ENCODE measurements at places on chromosomes 12 and 14.

GRCh38 chr14:30854492-30854891 lies 19.9 kb upstream of the COCH start:
- no peak for DNase-seq

DNA sequence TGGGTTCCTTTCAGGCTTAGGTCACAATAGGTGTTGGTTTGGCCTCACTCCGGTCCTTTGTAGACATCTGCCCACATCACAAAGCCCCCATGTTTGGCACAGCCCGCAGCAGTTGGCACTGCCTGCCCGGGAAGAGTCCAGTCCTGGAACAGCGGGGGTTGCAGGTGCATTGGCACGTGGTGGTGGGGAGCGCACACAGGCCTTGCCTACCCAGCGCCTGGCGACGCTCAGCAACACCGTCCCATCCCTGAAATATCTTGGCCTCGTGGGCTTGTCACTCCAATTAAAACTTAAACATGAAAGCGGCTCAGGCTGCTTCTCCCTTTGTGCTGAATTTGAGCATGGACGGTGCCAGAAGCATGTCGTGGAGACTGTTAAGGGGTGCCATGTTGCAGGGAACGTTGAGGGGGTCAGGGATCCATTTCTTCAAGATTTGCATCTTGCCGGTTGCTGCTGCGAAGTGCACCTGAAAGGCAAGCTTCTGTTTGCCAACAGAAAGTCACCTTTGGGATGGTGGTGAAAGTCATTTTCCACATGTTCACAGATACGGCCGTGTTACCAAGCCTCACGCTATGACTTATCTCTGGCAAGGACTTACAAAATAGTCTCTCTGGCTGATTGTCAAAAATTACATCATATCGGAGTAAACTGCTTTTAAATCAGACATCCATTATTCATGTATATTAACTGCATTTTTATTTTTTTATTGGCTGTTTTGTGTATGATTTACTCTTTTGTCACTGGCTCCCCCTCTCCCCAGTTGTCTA lies 91.5 kb downstream of the FBXW8 start:
- DNase-seq = no peak

DNA sequence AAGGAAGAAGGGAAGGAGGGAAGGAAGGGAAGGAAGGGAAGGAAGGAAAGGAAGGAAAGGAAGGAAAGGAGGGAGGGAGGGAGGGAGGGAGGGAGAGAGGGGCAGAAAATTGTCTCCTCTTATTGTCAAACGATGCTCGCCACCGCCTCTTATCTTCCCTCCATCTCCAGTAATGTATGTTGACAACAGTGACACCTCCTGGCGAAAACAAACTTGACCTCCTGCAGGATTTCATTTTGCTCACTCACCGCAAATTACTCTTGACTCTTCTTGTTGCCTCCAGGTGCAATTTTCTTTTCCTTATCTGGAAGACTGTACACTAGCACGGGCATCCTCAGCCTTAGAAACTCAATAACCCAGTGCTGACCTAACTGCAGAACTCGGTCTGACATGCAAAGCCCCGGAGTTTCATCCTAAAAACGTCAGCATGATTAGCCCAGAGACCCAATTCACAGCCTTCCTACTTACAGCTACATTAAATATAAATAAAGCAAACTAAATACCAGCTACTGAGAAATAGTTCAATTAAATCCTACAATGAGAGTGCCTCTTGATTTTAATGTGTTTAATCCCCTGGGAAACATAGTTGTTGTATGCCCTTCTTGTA lies 512.4 kb upstream of the TMPO start:
- DNase-seq = no peak

- DNase-seq = no peak
These were observed 33.2 kb downstream of the DUSP6 start for GRCh38 chr12:89319122-89319521.

- no peak for DNase-seq
These were observed 70.9 kb downstream of the ASCL4 start for GRCh38 chr12:107845226-107845979.

DNA sequence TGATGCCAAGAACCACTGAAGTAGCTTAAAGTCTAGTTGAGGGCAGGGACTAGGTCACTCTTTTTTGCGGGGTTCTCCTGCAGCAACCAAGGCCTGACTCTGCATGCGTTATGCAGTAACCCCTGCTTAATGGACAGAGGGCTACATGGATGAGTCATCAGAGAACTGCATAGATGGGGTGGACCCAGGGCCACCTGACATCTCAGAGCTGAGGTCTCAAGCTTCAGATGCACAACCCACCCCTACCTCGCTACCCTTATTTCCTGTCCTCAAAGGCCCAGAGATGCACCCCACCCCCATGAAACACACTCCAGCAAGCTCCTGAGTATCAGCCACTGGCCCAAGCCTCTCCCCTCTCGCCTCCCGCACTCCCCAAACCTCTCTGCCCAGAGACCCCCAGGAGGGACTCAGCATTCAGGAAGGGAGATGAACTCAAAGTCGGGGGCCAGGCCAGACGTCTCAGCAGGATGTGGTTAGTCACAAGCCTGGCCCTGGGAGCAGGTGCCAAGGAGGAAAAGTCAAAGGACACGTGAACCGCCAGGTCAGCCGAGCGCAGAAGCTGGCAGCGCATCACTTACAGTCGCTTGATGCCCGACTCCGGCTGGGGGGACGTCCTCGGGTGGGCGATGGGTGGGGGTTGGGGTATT lies 25.8 kb downstream of the SNRNP35 start:
- DNase-seq = no peak

Data from stimulated activated CD4-positive, alpha-beta T cell treated with anti-CD3 and anti-CD28 coated beads, TNF-alpha, amount 100 ng/mL, for 24 hours (primary cell).